ENCODE measurements at places on chromosomes 12 and 14. TPM values are rescaled to one million over a fixed set of nuclear protein-coding genes. Genes with fewer than 3 reads are reported as not detected.

- no peak for DNase-seq
These were observed 54.3 kb downstream of the PLEKHG7 start for GRCh38 chr12:92756898-92757596.

IL22 gene
- not detected for total RNA-seq

- DNase-seq = no peak
These were observed 126.6 kb downstream of the SCARB1 start for GRCh38 chr12:124737040-124737419.

SMOC1 gene
- 2.8 TPM for total RNA-seq

GRCh38 chr14:64409126-64409920 is 21.2 kb downstream of the MTHFD1 start:
- DNase-seq = no peak

DNA sequence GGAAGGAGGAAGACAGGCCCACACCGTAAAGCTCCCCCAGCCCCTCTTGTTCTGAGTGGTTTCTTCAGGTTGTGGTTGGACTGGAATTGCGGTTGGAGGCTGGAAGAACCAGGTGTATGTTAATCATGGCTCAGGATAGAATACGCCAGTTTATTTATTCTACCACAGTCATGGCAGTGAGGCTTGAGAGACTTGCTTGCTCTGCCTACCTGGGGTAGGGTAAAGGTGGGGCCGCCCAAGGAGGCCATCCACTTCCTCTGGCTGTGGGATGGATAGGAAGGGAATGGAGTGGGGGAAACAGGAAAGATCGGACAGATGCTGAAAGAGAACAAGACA is 8.1 kb downstream of the SHMT2 start:
- DNase-seq = no peak

DNA sequence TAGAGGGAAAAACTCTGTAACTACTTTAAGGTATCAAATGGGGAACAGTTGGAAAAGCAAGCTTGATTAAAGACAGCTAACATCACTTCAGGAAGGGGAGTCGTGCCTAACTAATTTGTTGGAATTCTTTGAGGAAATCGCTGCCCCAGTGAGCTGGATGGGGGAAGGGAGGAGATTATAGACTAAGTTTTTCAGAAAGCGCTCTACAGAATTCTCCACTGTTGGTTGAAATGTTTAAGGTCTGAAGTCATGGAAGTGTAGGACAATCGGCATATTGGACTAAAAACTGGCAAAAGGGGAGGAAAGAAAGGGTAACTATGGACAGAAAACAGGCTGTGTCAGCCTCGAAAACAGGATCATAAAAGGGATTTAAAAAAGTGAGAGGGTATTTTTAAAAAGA is 229.9 kb upstream of the HMGA2 start:
- DNase-seq = no peak

DNA sequence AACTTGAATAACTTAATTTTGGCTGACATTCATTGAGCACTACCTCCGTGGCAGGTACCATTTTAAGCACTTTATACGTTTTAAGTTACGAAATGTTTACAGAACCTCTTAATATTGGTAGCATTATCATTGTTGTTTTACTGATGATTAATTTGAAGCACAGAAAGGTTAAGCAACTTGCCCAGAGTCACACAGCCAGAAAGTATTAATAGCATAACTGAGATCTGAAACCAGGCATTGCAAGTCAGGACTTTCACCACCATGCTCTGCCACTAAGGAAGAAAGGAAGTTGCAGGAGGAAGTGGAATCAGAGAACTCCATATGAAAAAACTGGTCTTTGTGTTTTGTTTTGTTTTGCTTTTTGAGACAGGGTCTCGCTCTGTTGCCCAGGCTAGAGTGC is 28.2 kb upstream of the BCAT1 start:
- no peak for DNase-seq

LPAR5 gene
- total RNA-seq = 11.7 TPM

DNA sequence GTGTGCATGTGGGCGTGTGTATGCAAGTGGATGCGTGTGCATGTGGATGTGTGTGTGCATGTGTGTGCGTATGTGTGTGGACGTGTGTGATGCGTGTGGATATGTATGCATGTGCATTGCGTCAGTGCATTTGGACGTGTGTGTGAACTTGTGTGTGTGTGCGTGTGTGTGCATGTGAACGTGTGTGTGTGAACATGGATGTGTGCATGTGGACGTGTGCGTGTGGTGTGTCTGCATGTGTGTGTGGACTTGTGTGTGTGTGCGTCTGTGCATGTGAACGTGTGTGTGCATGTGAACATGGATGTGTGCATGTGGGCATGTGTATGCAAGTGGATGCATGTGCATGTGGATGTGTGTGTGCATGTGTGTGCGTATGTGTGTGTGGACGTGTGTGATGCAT is 34.4 kb upstream of the FBRSL1 start:
- no peak for DNase-seq

- DNase-seq = peak; percentile 33
These were observed 169.2 kb downstream of the PIK3C2G start for GRCh38 chr12:18430425-18431048.

DNA sequence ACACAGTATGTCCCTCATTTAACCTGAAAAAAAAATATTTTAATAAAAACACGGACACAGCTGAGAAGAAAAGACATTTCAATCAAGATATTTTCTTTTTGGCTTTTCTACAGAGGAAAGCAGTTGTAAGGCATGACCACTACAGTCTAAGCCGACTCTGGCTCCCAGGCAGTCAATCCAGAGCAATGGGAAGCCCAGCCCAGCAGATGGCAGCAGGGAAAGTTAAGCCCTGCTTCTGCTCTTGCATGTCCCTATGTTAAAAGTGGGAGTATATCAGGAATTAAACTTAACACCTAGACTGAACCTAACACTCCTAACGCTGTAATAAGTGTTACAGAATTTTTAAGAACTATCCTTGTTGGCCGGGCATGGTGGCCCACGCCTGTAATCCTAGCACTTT is 19.5 kb upstream of the HAL start:
- no peak for DNase-seq

- DNase-seq = no peak
These were observed 113.3 kb upstream of the ATP2B1 start for GRCh38 chr12:89821896-89822295.

ESRRB gene
- 8.2 TPM for total RNA-seq

GRCh38 chr12:11880381-11880780 is 190.4 kb upstream of the BCL2L14 start:
- no peak for DNase-seq

GRCh38 chr12:14795028-14795448 is 8.2 kb downstream of the WBP11 start:
- DNase-seq = no peak

DNA sequence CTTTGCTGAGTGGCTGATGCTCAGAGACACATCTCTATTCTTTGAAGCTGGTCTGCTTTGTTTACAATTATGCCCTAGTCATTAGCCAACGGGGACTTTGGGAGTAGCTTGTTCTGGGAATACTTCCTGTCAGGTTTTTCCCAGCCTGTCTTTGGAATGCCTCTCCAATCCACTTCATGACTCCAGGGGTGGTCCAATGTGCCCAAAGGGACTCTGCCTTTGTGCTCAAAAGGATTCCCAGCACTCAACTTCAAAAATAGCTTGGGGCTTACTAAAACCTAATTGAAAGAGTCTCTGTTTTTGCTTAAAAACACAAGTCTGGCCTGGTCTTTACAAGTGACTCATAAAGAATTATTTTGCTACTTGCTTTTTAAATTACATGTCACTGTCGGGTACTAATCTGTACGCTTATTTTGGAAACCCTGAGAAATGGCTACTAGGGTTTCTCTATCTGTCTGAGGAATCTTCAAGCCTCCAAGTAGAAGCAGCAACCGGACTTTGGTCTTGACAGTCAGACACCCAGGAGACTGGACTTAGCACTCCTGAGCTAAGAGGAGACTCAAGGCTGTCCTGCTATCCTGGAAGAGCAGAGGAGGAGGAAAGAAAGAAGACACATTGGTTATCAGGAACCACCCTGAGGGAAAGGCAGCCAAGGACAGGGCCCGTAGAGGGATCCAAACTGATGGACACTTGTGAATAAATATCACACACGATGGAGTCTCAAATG is 20.7 kb downstream of the PHLDA1 start:
- DNase-seq = no peak

DNA sequence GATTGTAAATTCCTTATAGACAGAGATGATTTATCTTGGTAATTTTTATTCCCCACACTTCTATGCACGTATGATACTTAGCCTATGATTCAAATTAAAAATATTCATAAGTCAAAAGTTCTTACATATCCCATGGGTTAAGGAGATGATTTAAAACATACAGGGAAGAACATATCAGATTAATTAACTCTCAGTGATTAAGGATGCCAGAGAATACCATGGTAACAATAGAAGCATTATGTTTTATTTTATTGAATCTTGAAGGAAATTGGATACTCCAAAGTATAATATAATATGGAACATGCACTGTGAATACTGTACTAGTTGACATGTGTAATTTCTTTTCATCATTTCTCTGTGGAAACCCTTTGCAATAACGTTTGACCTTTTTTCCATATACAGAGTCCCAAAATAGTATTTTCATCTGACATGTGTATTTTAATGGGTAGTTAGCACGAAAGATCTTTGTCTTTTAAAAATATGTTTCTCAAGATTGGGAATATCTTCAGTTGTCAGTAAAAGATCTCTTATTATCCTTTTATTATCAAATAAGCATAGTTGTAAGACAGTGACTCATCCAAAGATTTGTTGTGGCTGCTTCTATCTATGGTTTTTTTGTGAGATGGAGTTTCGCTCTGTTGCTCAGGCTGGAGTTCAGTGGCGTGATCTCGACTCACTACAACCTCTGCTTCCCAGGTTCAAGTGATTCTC is 166.7 kb downstream of the RAD51B start:
- no peak for DNase-seq

- DNase-seq = no peak
These were observed 70.0 kb downstream of the PPP2R5E start for GRCh38 chr14:63472986-63473788.

GRCh38 chr14:101889366-101889765 is 75.0 kb upstream of the DYNC1H1 start:
- no peak for DNase-seq

- no peak for DNase-seq
These were observed 5.5 kb upstream of the G2E3 start for GRCh38 chr14:30553311-30553989.

DNA sequence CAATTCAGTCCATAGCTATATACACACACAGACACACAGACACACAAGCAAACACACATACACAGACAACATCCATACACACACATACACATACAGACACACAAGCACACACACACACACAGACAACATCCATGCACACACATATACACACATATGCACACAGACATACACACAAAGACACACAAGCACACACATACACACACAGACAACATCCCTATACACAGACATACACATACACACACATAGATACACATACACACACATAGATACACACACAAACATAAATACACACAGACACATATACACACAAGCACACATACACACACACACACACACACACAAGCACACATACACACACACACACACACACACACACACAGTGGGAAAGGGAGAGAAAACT is 254.8 kb downstream of the VRK1 start:
- DNase-seq = no peak

HOXC13 gene
- total RNA-seq = not detected

PROX2 gene
- total RNA-seq = not detected

ARG2 gene
- total RNA-seq = 0.61 TPM

FOXN4 gene
- not detected for total RNA-seq

DNA sequence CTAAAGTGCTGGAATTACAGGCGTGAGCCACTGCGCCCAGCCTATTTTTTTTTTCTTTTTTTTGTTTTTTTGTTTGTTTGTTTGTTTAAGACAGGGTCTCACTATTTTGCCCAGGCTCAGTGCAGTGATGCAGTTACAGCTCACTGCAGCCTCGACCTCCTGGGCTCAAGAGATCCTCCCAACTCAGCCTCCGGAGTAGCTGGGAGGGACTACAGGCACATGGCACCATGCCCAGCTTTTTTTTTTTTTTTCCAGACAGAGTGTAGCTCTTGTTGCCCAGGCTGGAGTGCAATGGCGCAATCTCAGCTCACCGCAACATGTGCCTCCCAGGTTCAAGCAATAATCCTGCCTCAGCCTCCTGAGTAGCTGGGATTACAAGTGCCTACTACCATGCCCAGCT is 5.8 kb upstream of the ITFG2 start:
- no peak for DNase-seq

P2RX7 gene
- 12.0 TPM for total RNA-seq

DNA sequence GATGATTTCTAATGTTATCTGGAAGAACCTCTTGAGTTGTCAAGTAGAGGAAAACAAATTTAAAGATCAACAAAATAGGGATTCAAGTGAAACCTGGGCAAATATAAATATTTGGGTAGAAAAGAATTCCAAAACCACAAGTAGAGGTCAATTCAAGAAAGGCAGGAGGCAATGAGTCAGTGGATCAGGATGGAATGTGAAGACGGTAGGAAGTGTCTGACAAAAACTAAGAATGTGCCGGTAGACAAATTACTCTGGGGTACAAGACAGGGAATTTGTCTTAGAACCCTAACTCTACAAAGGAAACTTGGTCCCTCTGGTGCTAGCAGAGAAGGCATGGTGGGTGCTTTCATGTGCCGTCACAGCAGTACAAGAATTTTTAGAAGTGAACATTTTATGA is 13.6 kb downstream of the ABCD2 start:
- DNase-seq = no peak

GRCh38 chr14:39740454-39740853 is 308.2 kb upstream of the FBXO33 start:
- DNase-seq = no peak

DNA sequence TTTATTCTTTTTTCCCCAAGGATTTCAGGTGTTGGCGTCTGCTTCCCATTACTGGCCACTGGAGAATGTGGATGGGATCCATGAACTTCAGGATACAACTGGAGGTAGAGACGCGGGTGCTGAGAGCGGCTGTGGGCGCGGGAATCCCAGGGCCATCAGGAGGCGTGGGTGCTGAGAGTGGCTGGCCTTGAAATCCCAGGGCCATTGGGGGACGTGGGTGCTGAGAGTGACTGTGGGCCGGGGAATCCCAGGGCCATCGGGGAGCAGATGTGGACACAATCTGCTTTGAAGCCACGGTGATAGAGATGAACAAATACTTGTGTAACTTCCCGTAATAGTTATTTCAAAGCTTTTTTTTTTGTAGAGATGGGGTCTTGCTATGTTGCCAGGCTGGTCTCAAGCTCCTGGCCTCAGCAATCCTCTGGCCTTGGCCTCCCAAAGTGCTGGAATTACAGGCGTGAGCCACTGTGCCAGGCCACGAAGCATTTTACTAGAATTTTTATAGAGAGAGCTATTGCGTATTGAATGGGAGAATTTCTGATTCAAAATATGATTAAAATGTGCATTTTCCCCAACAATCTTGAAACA is 12.8 kb downstream of the ADGRD1 start:
- DNase-seq = no peak

- no peak for DNase-seq
These were observed 40.5 kb downstream of the KCNA5 start for GRCh38 chr12:5083955-5084849.

M6PR gene
- 140 TPM for total RNA-seq

- no peak for DNase-seq
These were observed 37.8 kb upstream of the LRRC10 start for GRCh38 chr12:69648476-69648875.

- peak; percentile 46 for DNase-seq
These were observed 39.8 kb downstream of the NOPCHAP1 start for GRCh38 chr12:105025890-105026289.

WIF1 gene
- total RNA-seq = not detected

- DNase-seq = no peak
These were observed 35.5 kb upstream of the UNC79 start for GRCh38 chr14:93395231-93395630.

- DNase-seq = no peak
These were observed 87.2 kb downstream of the DAAM1 start for GRCh38 chr14:59275668-59276067.

ANG gene
- 9.3 TPM for total RNA-seq
